ENCODE measurements at places on chromosomes 2 and 18. TPM values are rescaled to one million over a fixed set of nuclear protein-coding genes. Genes with fewer than 3 reads are reported as not detected.

Gene MALL
- not detected for total RNA-seq

- no peak overlapping the region for H3K4me3 ChIP-seq
- DNase-seq = no peak
- peaks cover 15% of the 10 kb centered on the region for H3K27me3 ChIP-seq
Observed at GRCh38 chr18:34718610-34719009, 8.5 kb downstream of the DTNA start.

Gene ANKRD30B
- total RNA-seq = not detected

Gene YIPF4
- 21.0 TPM for total RNA-seq

- no peak overlapping the region for H3K4me3 ChIP-seq
- no peak for DNase-seq
- no peaks in the 10 kb centered on the region for H3K4me1 ChIP-seq
Observed at GRCh38 chr2:23268467-23269263, 116.3 kb upstream of the KLHL29 start.

Gene PIK3C3
- total RNA-seq = 74.4 TPM
